ENCODE measurements at places on chromosomes 5 and 9.

DNA sequence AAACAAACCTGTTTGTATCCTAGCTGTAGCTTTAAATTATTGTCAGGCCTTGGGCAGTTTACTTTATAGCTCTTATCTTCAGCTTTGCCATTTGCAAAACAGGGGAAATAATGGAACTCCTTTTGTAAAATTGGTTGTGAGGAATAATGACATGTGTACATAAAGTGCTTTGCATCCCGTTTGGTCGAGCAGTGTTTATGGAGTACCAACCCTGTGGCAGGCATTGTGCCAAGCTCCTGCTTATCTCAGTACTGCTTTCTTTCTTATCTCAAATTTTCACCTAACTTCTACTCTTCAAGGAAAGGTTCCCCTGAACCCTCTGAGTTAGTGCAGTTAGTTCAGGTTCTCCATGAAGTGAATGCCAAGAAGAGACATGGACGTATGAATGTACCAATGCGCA is 9.4 kb upstream of the TENT2 start:
- DNase-seq: no peak

DNA sequence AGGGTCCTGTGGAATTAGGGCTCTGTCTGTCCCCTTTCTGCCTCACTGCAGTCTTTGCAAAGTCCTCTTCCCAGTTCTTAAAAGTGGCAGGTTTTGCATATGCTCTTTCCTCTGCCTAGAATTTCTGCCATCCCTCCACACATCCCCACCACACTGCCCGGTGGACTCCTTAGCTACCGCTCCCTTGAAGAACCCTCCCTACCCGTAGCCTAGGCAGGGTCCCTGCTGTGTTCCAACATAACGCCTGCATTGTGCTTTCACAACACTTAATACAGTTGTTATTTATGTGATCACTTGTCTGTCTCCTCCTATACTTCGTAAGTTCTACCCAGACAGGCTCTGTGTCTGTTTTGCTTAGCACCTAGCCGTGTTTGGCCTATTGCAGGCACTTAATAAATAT is 142.5 kb upstream of the DMRT1 start:
- DNase-seq: no peak

DNA sequence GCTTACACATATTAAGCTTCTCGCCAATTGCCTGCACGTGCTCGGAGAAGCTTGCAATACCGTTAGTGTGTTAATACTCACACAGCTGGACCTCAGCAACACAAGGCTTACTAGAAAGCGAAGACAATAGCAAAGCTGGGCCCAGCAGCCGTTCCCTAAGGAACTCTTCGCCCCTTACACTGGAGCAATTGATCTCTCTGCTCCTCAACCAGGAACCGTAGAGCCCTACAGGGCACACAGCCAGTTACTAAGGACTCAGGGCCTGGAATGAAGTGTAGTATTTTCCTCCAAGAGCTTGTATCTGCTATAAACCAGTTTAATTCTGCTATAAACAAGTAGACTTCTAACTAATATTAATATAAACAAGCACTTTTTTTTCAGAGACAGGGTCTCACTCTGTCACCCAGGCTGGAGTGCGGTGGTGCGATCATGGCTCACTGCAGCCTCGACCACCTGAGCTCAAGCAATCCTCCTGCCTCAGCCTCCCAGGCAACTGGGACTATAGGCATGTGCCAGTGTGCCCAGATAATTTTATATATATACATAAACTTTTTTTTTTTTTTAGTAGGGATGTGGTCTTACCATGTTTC is 67.0 kb upstream of the SIMC1 start:
- no peak for DNase-seq

DNA sequence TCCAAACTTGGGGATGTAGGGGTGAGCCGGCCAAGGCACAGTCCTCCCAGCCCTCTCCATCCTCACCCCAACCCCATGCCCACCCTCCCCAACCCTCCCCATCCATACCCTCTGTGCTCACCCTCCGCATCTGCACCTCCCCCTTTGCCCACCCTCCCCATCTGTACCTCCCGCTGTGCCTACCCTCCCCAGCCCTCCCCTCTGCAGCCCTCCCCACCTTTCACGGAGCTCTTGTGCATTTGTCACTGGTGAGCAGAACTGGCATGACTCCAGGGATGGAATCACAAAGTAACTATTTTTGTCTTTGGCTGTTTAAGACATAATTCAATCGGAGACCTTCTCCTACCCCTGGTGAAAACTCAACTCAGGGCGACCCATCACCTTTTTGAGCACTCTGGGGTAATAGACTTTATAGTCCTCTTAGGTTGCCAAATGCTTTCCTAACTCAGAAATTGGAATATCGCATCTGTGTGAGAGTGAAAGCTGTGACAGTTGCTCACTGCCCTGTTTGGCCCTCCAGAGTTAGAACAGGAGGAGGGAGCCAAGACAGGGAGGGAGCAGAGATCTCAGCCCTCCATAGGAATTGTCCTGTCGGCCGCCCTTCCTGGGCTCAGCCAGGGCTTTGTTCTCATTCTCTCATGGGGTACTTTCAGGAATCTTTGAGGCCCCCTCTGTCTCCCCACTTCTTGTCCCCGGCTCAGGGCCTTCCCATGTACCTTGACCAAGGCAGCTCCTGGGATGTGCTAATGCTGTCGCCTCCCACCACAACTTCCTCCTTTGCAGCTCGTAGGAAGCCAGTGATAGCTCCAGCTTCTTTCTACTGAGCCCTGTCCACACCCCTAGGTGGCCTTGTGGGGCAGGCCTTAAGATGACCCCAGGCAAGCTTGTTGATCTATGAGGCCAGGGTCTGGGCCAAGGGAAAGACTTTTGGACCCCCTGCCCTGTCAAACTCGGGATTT is 36.2 kb downstream of the OTULIN start:
- no peak for DNase-seq

- DNase-seq: no peak
These were observed 91.1 kb upstream of the SHISAL2B start for GRCh38 chr5:64599226-64599625.

DNA sequence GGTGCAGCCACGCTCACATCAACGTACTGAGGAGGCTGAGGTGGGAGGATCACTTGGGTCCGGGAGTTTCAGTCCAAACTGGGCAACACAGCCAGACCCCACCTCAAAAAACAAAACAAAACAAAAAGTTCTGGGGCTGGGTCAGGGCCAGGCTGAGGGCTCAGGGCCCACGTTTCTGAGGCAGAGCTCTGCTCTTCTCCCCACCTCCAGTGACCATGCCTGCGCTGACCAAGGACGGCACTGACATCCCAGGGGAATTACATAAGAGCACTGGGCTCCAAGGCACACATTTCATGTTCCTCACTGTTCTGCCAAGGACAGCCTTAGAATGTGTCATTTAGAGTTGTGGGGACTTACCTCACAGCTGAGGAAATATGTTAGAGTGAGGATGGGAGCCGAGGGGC is 40.4 kb upstream of the TESK1 start:
- DNase-seq: no peak

DNA sequence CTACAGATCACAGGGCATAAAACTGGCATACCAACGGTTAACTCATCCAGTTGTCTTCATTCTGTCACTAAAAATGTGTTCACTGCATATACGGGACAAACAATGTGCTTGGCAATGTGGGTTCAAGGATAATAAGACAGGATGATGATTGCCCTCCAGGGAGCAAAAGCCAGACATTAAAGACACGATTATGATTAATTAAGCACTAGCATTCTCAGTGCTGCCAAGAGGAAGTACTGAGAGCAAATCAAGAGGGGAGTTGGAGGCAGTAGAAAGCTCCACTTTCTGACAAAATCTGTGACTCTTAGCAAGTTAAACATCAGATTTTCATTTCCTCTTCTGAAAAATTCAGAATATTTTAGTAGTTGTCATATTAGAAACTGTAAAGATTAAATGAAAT is 9.0 kb upstream of the IFNA8 start:
- no peak for DNase-seq

- DNase-seq: no peak
These were observed 27.0 kb downstream of the TRIM14 start for GRCh38 chr9:98091735-98092612.

DNA sequence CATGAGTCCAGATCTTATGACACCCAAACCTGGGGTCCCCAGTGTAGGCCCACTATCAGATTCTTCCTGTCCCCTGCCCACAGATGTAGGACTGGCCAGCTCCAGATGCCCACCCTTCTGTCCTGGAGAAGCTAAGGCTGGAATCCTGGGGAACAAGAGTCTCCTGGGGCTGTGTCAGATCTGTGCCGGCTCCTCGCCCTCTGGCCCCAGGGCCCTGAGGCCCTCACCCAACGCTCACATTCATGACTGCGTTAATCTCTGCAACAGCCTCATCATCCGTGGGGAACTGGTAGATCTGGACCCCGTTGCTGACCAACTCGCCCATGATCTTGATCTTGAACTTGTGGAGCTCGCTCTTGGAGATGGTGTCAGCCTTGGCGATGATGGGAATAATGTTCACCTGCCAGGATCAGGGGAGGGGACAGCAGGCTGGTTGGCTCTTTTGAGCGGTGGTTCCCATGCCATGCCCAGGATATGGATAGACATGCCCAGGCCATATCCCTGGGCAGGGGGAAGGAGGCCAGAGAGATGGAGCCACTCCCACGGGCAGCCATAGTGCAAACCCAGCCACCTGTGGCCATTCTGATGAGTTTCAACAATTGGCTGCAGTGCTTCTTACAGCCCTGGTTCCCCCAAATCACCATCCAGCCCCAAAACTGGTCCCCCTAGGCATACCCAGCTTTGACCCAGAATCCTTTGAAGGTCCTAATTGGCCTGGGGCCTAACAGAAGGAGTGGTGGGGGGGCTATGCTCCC is 14.6 kb downstream of the SEPTIN8 start:
- DNase-seq: no peak
